Esophagus squamous epithelium (tissue), 5 donors: ENCODE measurements at places on chromosomes 1 and 21.

GRCh38 chr1:150512846-150513245 lies 2.7 kb upstream of the FALEC start:
- DNase-seq: no peak

- no peak for DNase-seq
Measured at GRCh38 chr1:109247401-109248365, 1.7 kb upstream of the CELSR2 start.

GRCh38 chr1:61152469-61153105 lies 70.2 kb downstream of the NFIA start:
- no peak for DNase-seq

- DNase-seq: no peak
Measured at GRCh38 chr1:11707621-11708276, 16.2 kb downstream of the DRAXIN start.

- DNase-seq: no peak
Measured at GRCh38 chr1:110945626-110946025, 18.1 kb downstream of the LRIF1 start.

GRCh38 chr21:34078915-34079314 lies 5.5 kb downstream of the MRPS6 start:
- no peak for DNase-seq

GRCh38 chr1:5887349-5887970 lies 104.8 kb downstream of the NPHP4 start:
- no peak for DNase-seq

DNA sequence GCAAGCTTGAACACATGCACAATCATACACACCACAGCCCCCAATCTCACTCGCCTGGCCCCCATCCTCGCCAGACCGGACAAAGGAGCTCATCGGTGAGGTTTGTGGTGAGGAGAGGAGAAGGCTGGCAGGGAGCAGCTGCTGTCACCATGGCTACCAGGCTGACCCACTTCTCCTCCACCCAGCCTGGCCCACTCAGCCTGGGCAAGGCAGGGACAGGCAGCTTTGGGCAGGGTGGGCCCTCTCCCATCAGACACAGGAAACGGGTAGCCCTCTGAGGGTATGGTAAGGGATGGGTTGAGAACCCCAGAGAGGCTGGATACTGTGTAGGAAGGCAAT lies 15.9 kb downstream of the RIMS3 start:
- DNase-seq: no peak

GRCh38 chr1:30693366-30693765 lies 30.0 kb downstream of the MATN1 start:
- DNase-seq: no peak

GRCh38 chr1:46094471-46095005 lies 37.9 kb downstream of the PIK3R3 start:
- DNase-seq: no peak

- DNase-seq: no peak
Measured at GRCh38 chr21:28154121-28154520, 838.6 kb downstream of the LTN1 start.

GRCh38 chr1:15833069-15833679 lies 14.3 kb upstream of the SPEN start:
- DNase-seq: no peak

- DNase-seq: no peak
Measured at GRCh38 chr1:36567601-36568341, 85.1 kb upstream of the CSF3R start.

- DNase-seq: no peak
Measured at GRCh38 chr1:92995441-92996430, 34.5 kb upstream of the DIPK1A start.
